ENCODE measurements at places on chromosomes 4 and X. TPM values are rescaled to one million over a fixed set of nuclear protein-coding genes. Genes with fewer than 3 reads are reported as not detected.

GRCh38 chrX:39206399-39207145, 405.3 kb downstream of the MID1IP1 start:
- no peak for DNase-seq

GRCh38 chr4:169253904-169254303, 16.9 kb downstream of the SH3RF1 start:
- no peak for DNase-seq

- no peak for DNase-seq
Measured at GRCh38 chr4:172822331-172822730, 346.3 kb upstream of the GALNT7 start.

GRCh38 chr4:181877329-181877848, 365.8 kb upstream of the TENM3 start:
- DNase-seq, result no peak

The RNF212 gene
- total RNA-seq, result 0.46 TPM

Measured in psoas muscle (tissue), 8 donors.